ENCODE measurements at places on chromosomes 4 and X. TPM values are rescaled to one million over a fixed set of nuclear protein-coding genes. Genes with fewer than 3 reads are reported as not detected.
A peak's percentile ranks its signal among the peaks of the same experiment; 100 is the strongest.

POU3F4 gene
- total RNA-seq, result not detected

ERCC6L gene
- 7.4 TPM for total RNA-seq

DNA sequence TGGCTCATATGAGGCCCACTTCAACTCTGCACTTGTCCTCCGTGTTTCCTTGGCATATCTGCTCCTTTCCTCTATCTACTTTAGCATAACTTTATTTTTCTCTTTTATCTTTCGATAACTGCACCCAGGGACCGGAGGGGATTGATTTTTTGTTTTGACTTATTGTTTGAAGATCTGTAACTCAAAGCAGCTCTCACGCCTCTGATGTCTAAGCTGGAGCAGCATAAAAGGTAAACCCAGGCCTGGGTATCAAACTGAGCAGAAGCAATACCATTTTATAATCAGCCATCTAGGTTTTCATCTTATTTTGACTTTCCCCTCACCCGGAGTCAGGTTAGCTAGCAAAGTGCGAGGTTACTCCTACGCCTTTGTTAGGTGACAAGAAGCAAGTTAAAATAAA, 28.4 kb downstream of the LEF1 start:
- peaks cover 23% of the 10 kb centered on the region for H3K36me3 ChIP-seq
- peaks cover 92% of the 10 kb centered on the region for H3K4me1 ChIP-seq
- no peaks in the 10 kb centered on the region for H3K27me3 ChIP-seq
- peak overlapping the region; percentile 98 for H3K27ac ChIP-seq
- H3K4me3 ChIP-seq, result peak overlapping the region; percentile 76

- no peak overlapping the region for H3K4me3 ChIP-seq
- H3K36me3 ChIP-seq, result no peaks in the 10 kb centered on the region
- H3K27ac ChIP-seq, result no peak overlapping the region
These were observed 38.3 kb downstream of the NDNF start for GRCh38 chr4:121034017-121034416.

GRCh38 chrX:108527724-108528123, 88.1 kb downstream of the COL4A5 start:
- H3K27ac ChIP-seq, result no peak overlapping the region
- no peaks in the 10 kb centered on the region for H3K27me3 ChIP-seq
- H3K36me3 ChIP-seq, result no peaks in the 10 kb centered on the region
- no peak for DNase-seq

- H3K36me3 ChIP-seq, result peaks cover 7% of the 10 kb centered on the region
- peaks cover 2% of the 10 kb centered on the region for H3K27me3 ChIP-seq
- H3K4me3 ChIP-seq, result no peak overlapping the region
- no peaks in the 10 kb centered on the region for H3K4me1 ChIP-seq
- no peak for DNase-seq
These were observed 54.9 kb upstream of the MTM1 start for GRCh38 chrX:150513544-150513943.

GRCh38 chr4:81019006-81019405, 11.5 kb upstream of the BMP3 start:
- no peaks in the 10 kb centered on the region for H3K27me3 ChIP-seq
- H3K4me1 ChIP-seq, result no peaks in the 10 kb centered on the region
- H3K4me3 ChIP-seq, result no peak overlapping the region
- H3K27ac ChIP-seq, result no peak overlapping the region

GRCh38 chr4:110484029-110484428, 8.1 kb downstream of the ENPEP start:
- no peaks in the 10 kb centered on the region for H3K36me3 ChIP-seq
- no peak overlapping the region for H3K4me3 ChIP-seq
- no peak for DNase-seq
- peaks cover 4% of the 10 kb centered on the region for H3K27me3 ChIP-seq

- no peaks in the 10 kb centered on the region for H3K4me1 ChIP-seq
- no peak overlapping the region for H3K27ac ChIP-seq
- H3K36me3 ChIP-seq, result no peaks in the 10 kb centered on the region
- no peak for DNase-seq
- H3K4me3 ChIP-seq, result no peak overlapping the region
These were observed 136.2 kb upstream of the RASGEF1B start for GRCh38 chr4:81607950-81608349.

GRCh38 chrX:26631385-26631784, 415.4 kb downstream of the MAGEB5 start:
- H3K36me3 ChIP-seq, result no peaks in the 10 kb centered on the region
- no peaks in the 10 kb centered on the region for H3K4me1 ChIP-seq
- no peak overlapping the region for H3K27ac ChIP-seq
- H3K4me3 ChIP-seq, result no peak overlapping the region
- no peaks in the 10 kb centered on the region for H3K27me3 ChIP-seq

DNA sequence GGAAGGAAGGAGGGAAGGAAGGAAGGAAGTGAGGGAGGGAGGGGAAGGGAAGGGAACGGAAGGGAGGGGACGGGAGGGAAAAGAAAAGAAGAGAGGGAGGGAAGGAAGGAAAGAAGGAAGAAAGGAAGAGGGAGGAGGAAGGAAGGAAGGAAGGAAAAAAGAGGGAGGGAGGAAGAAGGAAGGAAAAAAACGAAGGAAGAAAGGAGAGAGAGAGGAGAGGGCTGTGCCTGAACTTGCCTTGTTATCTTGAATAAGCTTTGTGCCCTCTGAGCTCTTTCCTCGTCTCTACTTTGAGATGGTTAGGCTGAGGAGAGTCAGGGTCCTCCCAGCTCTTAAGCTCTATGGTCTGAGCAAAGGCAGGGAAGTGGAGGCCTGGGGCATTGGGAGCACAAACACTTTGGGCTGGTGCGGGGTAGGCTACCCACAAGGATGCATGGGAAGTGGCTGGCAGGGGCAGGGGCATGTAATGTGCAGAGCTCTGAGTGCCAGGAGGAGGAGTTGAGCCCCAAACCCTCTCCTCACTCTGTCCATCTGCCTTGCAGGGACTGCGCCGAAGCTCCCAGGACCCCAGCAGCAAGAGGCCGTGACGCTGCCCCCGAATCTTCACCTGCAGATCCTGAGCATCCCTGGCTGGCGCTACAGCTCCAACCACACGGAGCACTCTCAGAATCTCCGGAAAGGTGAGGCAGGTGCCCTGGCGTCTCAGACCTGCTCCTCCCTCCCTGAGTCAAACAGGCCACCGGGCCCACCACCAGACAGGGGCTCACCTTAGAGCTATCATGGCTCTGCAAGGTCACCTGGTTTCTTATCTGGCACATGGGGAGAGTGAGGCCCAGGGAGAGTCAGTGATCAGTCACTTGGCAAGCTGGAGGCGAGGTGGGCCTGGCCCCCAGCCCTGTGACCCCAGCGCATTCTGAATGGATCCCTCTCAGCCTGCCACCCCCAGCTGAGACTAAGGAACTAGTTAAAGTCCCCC, 26.5 kb upstream of the MRFAP1 start:
- H3K27me3 ChIP-seq, result no peaks in the 10 kb centered on the region
- no peak overlapping the region for H3K27ac ChIP-seq
- H3K36me3 ChIP-seq, result peaks cover 25% of the 10 kb centered on the region
- no peak for DNase-seq
- H3K4me1 ChIP-seq, result no peaks in the 10 kb centered on the region
- H3K4me3 ChIP-seq, result no peak overlapping the region

DNA sequence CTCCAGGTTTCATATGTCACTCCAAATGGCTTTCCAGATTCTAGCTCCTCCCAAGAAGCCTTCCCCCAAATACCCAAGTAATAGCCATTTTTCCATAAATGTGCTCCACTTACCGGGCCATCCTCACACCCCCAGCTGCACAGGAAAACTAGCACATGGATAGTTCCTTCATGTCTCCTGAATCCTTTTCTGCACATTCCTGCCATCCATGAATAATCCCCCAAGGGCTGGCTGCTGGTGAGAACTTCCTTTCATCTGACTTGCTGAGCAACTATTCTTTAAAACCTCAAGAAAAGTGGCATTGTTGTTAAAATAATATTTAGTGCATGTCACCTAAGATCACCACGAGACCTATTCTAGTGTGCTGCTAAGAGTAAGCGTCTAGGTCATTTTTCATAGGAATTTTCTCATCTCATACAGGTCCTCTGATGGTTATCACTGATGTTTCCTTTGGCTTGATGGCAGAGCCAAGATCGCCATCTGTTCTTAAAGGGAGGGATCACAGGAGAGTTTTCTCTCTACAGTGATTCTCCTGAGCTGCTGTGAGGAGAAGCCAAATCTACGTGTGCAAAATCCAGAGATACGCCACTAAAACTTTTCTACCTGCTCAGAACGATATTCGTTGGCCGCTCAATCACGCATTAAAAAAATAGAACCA, 71.3 kb downstream of the MAP3K15 start:
- no peaks in the 10 kb centered on the region for H3K4me1 ChIP-seq
- H3K36me3 ChIP-seq, result no peaks in the 10 kb centered on the region
- no peak overlapping the region for H3K4me3 ChIP-seq

GRCh38 chr4:113674251-113674650, 87.3 kb downstream of the CAMK2D start:
- H3K4me1 ChIP-seq, result peaks cover 64% of the 10 kb centered on the region
- no peak for DNase-seq
- H3K27me3 ChIP-seq, result no peaks in the 10 kb centered on the region
- no peak overlapping the region for H3K27ac ChIP-seq
- H3K36me3 ChIP-seq, result peaks cover 44% of the 10 kb centered on the region

DNA sequence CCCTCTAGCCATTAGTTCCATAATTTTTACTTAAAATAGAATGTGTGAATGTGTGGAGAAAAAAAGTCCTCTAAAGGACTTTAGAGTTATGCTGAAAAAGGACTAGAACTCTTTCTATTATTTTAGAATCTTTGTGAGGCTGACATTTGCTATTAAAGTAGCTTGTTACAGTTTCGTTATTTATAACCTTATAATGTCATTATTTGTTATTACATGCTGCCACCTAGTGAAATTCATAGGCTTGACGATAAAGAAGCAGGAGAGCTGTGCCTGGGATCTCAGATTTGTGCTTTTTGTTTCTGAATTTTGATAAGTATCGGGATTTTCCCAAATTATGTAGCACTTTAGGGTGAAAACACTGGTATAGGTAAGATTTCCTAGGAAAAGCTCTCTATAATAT, 38.5 kb upstream of the TAPT1 start:
- H3K27ac ChIP-seq, result no peak overlapping the region
- H3K4me1 ChIP-seq, result no peaks in the 10 kb centered on the region
- no peaks in the 10 kb centered on the region for H3K27me3 ChIP-seq
- DNase-seq, result no peak
- no peak overlapping the region for H3K4me3 ChIP-seq
- H3K36me3 ChIP-seq, result no peaks in the 10 kb centered on the region

- H3K27ac ChIP-seq, result no peak overlapping the region
- H3K27me3 ChIP-seq, result no peaks in the 10 kb centered on the region
- peaks cover 29% of the 10 kb centered on the region for H3K4me1 ChIP-seq
- DNase-seq, result no peak
These were observed 33.0 kb downstream of the MOB1B start for GRCh38 chr4:70935038-70935695.

- peak overlapping the region; percentile 87 for H3K27ac ChIP-seq
- peaks cover 9% of the 10 kb centered on the region for H3K36me3 ChIP-seq
- peaks cover 68% of the 10 kb centered on the region for H3K4me1 ChIP-seq
- no peak for DNase-seq
These were observed 12.7 kb upstream of the CD38 start for GRCh38 chr4:15765391-15765790.

DNA sequence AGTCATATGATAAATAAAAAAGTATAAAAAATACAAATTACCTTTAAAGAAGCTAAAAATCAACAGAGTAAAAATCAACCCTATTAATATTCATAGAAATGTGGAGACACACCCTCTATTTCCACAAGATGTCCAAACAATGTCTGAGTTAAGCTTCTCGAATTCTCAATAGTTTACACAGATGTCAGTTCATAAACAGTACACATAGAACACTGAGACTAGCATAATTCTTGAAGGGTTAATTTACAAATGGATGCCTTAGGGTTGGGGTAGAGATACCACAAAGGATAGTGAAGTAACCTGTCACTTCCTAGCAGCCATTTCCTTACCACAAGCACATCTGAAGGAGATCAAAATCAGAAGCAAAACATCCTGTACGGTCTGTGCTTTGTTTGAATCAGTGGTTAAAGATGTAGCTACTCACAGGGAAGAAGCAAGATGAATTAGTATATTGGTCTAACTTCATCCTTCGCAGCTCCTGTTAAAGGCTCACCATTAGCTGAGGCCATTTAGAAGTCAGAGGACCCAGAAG, 2393.9 kb downstream of the ARAP2 start:
- no peaks in the 10 kb centered on the region for H3K27me3 ChIP-seq
- H3K27ac ChIP-seq, result no peak overlapping the region
- no peaks in the 10 kb centered on the region for H3K4me1 ChIP-seq

DNA sequence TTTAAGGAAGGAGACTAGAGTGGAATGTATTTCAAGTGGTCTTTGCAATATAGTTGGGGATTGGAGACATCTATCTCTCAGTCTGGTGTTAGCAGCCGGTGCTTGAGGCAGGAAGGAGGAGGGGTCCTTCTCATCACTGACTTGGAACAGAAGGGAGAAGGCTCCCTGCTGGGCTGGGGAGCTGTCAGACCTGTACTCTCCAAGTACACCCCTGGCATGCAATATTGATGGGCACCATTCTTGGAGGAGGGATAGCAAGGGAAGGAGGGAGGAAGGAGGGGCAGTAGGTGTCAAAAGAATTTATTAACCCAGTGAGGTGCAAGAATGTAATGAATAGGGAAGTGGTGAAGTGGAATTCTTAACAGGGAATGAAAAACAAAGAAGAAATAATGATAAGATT, 338.8 kb downstream of the UNC5C start:
- peaks cover 3% of the 10 kb centered on the region for H3K27me3 ChIP-seq
- H3K36me3 ChIP-seq, result no peaks in the 10 kb centered on the region
- no peak overlapping the region for H3K27ac ChIP-seq
- H3K4me3 ChIP-seq, result no peak overlapping the region
- H3K4me1 ChIP-seq, result no peaks in the 10 kb centered on the region

DNA sequence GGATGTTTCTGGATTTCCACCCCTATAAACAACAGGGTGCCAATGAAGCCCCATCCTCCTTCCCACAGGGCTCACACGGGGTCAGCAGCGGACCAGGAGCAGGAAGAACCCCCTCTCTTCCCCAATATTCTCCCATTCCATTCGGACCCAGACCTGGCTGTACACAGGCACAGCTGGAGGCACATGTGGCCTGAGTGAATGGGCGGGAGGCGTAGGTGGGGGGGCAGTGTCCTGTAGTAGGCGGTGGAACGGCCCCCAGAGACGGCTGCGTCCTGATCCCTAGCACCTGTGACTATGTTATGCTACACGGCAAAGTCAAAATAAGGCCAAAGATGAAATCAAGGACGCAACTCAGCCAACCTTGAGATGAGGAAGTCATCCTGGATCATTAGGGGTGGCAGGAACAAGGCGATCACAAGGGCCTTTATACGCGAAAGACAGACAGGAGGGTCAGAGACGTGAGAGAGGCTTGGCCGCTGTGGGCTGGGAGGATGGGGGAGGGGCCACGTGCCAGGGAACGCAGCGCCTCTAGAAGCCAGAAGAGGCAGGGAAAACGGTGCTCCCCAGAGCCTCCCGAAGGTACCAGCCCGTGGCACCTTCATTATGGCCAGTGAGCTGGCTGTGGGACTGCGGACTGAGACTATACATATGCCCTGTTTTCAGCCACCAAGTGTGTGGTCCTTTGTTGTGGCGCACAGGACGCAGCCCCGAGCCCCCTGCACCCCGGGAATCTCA, 75.6 kb downstream of the WFS1 start:
- no peak for DNase-seq
- peaks cover 12% of the 10 kb centered on the region for H3K27me3 ChIP-seq
- H3K4me3 ChIP-seq, result no peak overlapping the region
- H3K27ac ChIP-seq, result no peak overlapping the region
- H3K36me3 ChIP-seq, result no peaks in the 10 kb centered on the region

Measured in activated T-helper 1 cell treated with anti-CD3 and anti-CD28 coated beads, Interleukin-12 subunit alpha, Interleukin-12 subunit beta, Interleukin-2, Interleukin-4 antibody, amounts not matched to agents 30 ng/mL and 10 ng/mL and 1 ng/mL, durations not matched to agents 14 hours and 24 hours and 36 hours (primary cell).